ENCODE measurements at places on chromosomes 16 and 17. TPM values are rescaled to one million over a fixed set of nuclear protein-coding genes. Genes with fewer than 3 reads are reported as not detected.
A peak's percentile ranks its signal among the peaks of the same experiment; 100 is the strongest.

The OTOA gene
- 0.19 TPM for polyA plus RNA-seq

The TERB1 gene
- not detected for polyA plus RNA-seq

The ERN2 gene
- polyA plus RNA-seq, result not detected

The MRC2 gene
- 134 TPM for polyA plus RNA-seq

The SLC9A5 gene
- 1.5 TPM for polyA plus RNA-seq

The HBA2 gene
- polyA plus RNA-seq, result 1,686 TPM

The CCDC47 gene
- polyA plus RNA-seq, result 47.8 TPM

The HBM gene
- polyA plus RNA-seq, result 9.6 TPM

GRCh38 chr17:37662353-37662752 lies 19.1 kb upstream of the DDX52 start:
- DNase-seq, result no peak

DNA sequence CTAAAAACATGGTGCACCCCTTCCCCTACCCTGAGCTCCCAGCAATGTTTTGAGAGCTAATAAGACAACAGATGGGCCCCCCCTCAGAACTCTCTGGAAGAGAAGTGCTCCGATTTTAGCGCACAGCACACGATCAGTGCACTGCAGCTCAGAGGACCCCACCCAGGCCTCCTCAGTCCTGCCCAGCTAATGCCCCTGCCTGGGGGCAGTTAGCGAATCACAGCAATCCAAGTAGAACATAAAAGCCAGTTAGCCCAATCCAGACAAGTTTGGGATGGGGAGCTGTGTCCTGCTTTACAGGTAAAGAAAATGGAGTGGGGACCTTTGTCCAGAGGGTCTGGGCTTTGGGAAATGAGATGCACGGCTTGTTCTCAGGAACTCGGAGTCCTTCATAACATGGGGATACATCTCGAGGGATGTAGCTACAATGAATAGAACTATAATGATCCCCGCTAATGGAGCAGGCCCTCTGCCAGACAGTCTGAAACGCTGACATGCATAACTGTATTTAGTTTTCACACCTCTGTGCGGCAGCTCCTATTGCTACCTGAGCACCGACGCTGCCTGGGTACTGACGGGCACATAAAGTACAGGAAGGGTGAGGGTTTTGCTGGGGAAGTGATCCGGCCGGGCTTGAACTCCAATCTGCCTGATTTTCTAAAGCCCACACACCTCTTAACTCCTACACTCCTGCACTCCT lies 29.7 kb upstream of the CDC42EP4 start:
- DNase-seq, result no peak

DNA sequence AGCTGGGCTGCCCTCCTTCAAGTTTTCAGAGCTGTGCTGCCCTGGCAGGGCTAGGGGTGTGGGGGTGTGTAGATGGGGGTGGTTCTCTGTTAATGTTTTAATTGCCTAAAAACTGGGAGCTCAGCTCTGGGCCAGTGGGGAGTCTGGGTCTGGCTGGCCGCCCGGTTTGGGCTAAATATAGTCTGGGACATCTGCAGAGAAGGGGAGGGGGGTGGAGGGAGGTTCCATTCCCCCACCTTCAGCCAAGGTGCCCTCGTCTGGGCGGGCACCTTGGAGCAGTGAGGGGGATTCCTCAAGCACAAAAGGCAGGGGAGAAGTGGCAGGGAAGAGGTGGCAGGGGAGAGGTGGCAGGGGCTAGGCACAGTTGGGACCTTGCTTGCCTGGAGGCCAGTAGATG lies 13.0 kb downstream of the RARA start:
- DNase-seq, result no peak

DNA sequence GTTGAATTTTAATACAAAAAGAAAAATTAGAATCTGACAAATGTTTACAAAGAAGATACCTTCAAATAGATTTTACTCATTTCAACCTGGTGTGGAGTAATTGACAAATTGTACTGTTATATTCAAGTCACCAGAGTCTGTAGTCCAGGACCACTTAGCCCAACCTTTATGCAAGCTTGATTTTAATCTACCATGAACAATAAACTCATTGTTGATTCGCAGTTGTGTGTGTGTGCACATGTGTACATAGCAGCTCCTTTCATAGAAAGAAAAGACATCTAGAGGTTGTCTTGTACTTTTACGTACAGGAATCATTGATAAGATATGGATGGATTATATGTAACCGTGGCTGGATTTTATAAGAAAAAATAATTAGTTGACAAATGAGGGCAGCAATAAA lies 20.7 kb upstream of the LRRC37A start:
- no peak for DNase-seq

GRCh38 chr17:57898487-57899311 lies 48.9 kb upstream of the MRPS23 start:
- DNase-seq, result peak; percentile 83

DNA sequence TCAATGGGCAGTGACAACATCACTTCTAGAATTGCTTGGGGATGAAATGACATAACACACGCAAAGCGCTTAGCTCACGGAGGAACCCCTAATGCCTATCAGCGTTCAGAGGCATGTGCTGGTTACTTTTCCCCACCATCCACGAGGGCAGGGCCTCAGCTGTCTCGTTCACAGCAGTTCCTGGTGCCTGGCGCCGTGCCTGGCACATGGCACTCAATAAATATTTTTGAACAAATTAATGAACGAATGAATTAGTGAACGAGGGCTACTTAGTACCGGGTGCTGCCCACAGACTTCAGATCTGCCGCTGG lies 14.1 kb upstream of the CIBAR2 start:
- DNase-seq, result no peak

DNA sequence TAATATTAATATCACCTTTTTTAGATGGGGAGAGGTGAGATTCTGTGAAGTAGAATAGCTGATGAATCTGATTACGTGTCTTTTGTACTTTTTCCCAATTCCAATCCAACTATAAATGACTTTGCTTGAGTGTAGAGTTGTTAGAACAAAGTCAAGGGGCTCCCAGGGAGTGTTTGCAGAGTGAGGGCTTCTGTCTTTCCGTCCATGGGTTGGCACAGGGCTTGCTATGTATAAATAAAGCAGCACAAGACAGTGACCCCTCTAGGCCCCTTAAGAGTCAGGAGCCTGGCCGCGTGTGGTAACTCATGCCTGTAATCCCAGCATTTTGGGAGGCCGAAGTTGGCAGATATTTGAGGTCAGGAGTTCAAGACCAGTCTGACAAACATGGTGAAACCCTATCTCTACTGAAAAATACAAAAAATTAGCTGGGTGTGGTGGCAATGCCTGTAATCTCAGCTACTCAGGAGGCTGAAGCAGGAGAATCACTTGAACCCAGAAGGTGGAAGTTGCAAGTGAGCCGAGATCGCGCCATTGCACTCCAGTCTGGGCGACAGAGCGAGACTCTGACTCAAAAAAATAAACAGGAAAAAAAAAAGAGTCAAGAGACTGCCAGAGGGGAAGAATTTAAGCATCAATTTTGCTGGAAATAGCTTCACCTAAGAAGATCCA lies 127.9 kb upstream of the HS3ST3A1 start:
- no peak for DNase-seq

- DNase-seq, result peak; percentile 91
Observed at GRCh38 chr17:42322382-42323267, 34.3 kb downstream of the STAT5A start.

- no peak for DNase-seq
Observed at GRCh38 chr17:4938688-4939545, 929 bp downstream of the SLC25A11 start.

DNA sequence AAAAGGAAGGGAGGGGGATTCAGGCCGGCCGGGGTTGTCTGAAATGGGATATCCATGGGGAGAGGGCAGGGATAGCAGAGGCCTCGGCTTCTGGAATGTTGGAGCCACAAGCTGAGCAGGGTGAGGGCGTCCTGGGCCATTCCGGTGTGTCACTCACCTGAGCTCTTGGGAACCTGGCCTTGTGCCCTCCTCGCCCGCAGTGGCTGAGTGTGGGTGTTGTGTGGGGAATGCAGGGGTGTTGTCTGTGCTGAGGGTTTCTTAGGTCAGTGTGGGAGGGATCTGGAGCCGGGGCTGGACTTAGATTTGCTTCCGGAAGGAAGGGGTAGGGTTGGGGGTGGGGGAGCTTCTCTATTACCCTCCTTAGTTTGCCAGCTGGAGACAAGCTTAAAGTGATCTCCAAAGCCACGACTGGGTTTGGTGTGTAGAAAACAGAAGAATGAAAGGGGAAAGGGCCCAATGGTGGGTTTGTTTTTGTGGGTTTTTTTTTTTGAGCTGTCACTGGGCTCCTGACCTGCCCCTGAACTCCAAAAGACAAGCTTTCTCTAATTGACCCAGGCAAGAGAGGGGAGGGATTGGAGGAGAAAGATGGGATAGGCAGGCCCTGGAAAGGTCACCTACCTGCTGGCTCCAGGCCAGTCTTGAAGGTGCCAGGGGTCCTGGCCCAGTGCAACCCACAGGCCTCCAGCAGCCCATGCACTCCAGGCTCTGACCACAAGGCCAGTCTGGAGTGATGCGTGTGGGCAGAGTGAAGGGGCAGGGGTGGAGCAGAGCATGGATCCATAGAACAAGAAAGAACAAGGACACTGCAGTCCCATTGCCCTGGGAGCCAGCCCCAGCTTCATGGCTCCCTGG lies at the start of gene SULT1A2:
TSS of gene SULT1A2 (minus strand) at position 211 of the 852 bp plus-strand sequence. CDS start 1,120 bp downstream, outside the sequence.
- no peak for DNase-seq

DNA sequence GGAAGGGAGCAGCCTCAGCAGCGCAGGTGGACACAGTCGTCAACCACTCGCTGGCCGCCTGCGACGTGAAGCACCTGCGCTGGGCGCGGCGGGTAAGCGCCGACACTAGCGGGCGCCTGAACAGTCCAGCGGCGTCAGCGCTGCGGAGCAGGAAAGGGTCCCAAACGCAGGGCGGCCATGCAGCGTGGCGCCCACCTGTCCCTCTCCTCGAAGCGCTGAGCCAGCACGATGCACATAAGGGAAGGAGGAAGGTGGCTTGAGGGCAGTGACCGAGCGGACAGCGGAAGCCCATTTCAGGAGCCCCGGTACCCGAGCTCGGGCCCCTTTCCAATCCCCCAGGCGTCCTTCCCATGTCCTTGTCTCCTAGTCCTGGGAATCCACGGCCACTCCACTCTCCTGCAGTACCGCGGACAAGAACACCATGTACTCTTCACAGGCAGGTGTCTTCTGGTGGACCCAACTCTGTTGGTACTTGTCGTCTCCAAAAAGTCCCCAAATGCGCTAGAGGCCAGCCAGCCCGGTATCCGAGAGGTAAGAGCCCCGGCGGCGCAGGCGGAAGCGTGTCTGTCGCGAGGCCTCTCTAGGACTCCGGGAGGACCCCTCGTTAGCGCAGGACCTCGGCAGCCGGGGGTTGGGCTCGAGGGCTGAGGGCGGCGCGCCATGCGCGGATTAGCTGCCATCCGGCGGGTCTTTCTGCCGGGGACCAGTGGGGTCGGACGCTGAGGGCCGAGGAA lies 14.4 kb downstream of the ZNF232 start:
- DNase-seq, result peak; percentile 77

GRCh38 chr16:2970563-2970962 lies 1.4 kb downstream of the PAQR4 start:
- DNase-seq, result no peak

DNA sequence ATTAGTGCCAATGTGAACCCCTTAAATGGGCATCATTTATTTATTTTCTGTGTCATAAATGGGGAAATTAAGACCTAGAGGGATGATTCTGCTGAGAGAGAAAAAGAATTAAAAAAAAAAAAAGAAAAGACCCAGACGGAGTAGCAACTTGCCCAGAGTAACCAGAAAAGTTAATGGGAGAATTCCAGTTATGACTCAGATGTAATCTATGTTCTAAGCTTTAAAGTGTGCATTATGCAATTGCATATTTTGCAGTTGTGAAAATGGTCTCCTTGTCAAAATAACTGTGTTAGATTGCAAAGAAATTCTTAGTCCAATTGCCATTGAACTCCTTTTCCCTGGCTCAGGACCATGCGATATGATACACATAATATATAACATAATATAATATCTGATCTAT lies 38.6 kb upstream of the TBX2 start:
- DNase-seq, result no peak

GRCh38 chr16:30342751-30343490 lies 12.2 kb downstream of the CD2BP2 start:
- DNase-seq, result no peak

GRCh38 chr17:32783602-32784001 lies 93.3 kb downstream of the MYO1D start:
- DNase-seq, result peak; percentile 29

DNA sequence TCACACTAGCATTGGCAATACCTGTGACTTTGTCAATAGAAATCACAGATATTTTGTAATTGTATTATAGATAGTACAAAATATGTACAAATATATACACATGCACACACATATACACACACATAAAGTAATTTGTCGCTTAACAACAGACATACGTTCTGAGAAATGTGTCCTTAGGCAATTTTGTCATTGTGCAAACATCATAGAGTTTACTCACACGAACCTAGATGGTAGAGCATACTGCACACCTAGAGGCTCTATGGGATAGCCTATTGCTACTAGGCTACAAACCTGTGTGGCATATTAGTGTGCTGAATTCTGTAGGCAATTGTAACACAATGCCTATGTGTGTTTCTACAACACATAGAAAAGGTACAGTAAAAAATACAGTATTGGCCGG lies 11.0 kb downstream of the UNC119 start:
- no peak for DNase-seq

DNA sequence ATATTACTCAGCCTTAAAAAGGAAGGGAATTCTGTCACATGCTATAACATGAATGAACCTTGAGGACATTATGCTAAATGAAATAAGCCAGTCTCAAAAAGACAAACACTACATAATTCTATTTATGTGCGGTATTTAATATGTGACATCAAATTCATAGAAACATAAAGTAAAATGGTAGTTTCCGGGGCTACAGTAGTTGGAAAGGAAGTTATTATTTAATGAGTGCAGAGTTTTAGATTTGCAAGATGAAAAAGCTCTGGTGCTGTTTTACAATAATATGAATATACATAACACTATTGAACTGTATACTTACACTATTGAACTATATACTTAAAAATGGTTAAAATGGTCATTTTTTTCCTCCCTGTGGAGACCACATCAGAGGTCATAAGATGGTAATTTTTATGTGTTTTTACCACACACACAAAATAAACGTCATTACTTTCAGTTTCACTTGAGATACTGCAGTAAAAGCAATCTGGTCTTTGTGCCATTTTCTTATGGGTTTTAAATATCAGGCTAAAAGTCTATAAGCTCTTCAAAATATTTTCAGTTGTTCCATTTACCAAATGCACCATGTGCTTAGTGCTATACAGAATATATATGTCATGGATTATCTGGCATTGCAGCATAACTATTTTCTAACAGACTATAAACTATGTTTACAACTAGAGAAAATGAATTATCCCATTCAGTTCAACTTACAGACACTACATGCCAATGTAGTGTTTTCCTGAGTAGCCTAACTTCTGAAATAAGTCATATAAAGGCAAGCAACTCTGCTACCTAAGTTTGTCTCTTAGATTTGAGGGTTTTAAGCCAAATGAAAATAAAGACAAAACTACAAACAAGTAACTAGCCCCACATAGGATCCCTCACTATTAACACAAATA lies 90.9 kb downstream of the SPAG9 start:
- no peak for DNase-seq

DNA sequence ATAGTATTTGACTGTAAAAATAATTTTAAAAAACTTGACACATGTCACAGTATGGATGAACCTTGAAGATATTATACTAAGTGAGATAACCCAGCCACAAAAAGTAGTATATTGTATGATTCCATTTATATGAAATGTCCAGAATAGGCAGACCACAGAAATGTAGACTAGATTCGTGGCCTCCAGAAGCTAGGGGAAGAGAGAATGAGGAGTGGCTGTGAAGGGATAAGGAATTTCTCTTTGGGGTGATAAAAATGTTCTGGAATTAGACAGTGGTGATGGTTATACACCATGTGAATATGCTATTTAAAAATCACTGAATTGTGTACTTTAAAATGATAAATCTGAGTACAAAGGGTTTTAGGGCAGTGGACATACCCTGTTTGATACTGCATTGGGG lies 253.1 kb upstream of the DYNLRB2 start:
- DNase-seq, result no peak

All from hindlimb muscle (tissue), 1 donor.